ENCODE measurements at places on chromosomes 5 and 9.

DNA sequence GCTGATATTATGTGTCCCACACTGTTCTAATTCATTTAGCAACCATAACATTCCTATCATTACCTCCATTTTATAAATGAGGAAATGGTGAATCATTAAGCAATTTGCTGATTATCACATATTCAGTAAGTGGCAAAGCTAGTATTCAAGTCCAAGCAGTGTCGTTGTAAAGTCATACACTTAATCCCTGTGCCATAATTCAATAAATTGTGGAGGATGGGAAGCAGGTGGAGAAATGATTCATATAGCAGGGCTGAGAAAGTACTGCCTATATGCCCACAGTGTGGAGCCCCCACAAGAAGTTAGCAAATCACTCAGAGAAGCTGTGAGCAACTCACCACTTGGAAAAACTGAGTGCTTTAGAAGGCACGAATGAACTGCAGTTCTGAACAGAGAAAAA lies 691.0 kb downstream of the PTPRD start:
- no peak for DNase-seq

GRCh38 chr9:114511978-114512874 lies 7.0 kb upstream of the WHRN start:
- no peak for DNase-seq

GRCh38 chr5:97877588-97877987 lies 694.5 kb upstream of the RIOK2 start:
- DNase-seq = no peak

DNA sequence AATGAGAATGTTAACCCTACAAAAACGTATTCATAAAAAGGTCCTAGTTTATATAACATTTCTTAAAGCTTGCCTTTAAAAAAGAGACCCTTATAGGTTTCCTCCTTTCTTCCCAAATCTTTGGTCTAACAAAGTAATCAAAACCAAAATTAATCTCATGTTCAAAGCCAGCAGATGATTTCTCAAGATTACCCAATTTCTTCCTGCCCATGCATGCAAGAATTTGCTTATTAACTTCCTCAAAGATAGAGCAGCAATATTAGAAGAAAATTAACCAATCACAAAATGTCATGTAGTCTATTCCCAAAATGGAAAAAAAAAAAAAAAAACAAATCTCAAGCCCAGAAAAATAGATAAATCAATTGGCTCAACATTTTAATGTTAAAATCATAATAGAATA lies 114.9 kb downstream of the MLLT3 start:
- DNase-seq = no peak

- no peak for DNase-seq
Observed at GRCh38 chr9:111917201-111917600, 20.6 kb downstream of the UGCG start.

GRCh38 chr9:13213337-13213736 lies 66.2 kb downstream of the MPDZ start:
- no peak for DNase-seq

DNA sequence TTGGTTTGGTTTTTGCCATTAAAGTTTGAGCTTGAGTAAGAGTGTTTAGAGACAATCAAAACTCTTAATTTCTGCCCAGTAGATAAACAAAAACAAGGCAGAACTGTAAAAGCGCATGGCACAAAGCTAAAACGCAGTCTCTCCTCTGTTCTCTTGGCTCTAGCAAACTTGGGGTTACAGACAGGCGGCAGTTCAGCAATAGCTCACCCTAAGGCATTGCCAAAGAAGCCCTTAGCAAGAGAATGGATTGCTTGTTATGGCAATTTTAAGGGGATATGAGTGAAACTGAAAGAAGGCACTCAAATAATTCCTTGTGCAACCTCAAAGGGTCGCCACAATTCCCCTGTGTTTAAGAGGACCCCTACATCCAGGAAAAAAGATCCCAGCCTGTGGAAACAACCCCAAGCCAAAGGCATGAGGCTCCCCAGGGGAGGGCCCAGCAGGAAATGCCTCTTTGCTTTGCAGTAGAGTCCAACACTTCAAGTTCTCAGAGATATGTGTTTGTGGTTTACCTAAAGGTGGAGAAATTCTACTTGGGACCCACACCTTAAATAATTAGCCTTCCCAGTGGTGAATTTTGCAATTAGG lies 317.0 kb upstream of the MPDZ start:
- DNase-seq = no peak

DNA sequence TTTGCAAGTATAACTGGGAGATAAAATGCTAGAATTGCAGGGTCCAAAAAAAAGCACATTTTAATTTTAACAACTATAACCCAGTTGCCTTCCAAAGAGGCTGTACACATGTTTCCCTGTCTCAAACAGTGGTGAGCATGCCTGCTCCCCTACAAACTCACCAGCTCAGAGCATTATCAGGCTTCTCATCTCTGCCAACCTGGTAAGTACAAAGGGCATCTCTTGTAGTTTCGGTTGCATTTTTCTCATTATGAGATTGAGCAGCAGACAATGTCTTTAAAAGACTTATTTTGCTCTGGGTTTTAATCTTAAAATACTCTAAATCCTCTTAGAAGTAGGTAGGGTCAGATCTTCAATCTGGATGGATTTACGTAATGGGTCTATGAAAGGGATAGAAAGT lies 107.1 kb upstream of the MSX2 start:
- DNase-seq = no peak

DNA sequence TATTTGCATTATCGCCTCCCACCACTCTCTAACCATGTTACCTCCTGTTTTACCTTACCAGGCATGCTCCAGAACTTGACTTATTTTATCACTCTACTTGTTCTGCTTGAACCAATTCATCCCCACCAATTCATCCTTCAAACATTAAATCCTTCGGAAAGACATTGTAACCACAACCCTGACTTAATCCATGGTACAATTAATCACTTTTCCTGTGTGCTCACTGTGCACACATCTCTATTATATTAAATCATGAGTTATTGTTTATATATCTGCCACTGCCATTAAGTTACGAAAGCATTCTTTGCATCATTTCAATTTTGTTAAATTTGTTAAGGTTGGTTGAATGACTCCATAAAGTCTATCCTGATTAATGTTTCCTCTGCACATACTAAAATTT lies 7.4 kb upstream of the C5orf46 start:
- DNase-seq = no peak

- no peak for DNase-seq
Observed at GRCh38 chr5:24805230-24805629, 160.5 kb upstream of the CDH10 start.

DNA sequence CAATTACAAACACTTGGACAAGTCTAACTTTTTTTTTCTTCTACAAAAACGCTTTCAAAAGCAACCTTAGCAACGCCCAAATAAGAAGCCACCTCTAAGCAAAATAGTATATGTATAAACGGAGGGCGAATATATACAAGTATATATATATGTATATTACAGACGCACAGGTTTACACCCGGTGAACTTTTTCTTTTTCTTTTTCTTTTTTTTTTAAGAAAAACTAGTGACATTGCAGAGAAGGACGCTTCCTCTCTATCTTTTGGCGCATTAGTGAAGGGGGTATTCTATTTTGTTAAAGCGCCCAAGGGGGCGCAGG lies 200 bp downstream of the NPR3 start:
- no peak for DNase-seq

DNA sequence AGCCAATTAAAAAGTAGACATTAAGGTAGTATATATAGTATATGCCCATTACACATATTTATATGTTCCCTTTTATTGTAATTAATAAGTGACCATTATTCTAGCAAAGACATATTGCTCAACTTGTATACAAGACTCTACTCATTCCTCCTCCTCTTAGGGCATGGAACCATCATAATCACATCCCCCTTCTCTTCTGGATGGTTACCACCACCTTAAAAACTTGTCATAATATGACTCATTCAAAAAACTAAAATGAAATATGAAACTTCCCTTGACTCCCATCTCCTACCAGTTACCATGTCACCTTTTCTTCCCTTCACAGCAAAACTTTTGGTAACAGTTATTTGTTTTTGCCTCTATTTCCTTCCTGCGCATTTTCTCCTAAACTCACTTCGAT lies 438.7 kb downstream of the KDM4C start:
- no peak for DNase-seq

DNA sequence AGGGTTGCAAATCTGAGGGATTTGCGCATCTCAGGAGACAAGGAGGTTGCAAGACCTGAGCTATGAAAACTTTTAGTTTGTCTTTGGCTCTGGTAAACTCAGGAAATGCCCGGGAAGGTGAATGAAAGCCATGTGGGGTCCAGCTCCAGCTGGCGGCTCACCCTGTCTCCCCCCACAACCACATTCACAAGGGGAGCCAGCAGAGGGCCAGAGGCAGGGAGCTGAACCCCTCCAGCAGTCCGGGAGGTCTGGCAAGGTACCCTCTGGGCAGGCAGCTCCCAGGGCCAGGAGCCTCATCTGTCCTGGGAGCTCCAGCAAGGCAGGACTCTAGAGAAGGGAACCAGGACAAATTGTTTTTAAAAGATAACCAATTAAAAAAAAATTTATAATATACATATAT lies 2.5 kb upstream of the FGFR4 start:
- DNase-seq = no peak

- DNase-seq = no peak
Observed at GRCh38 chr5:35061211-35061770, 13.5 kb upstream of the AGXT2 start.

DNA sequence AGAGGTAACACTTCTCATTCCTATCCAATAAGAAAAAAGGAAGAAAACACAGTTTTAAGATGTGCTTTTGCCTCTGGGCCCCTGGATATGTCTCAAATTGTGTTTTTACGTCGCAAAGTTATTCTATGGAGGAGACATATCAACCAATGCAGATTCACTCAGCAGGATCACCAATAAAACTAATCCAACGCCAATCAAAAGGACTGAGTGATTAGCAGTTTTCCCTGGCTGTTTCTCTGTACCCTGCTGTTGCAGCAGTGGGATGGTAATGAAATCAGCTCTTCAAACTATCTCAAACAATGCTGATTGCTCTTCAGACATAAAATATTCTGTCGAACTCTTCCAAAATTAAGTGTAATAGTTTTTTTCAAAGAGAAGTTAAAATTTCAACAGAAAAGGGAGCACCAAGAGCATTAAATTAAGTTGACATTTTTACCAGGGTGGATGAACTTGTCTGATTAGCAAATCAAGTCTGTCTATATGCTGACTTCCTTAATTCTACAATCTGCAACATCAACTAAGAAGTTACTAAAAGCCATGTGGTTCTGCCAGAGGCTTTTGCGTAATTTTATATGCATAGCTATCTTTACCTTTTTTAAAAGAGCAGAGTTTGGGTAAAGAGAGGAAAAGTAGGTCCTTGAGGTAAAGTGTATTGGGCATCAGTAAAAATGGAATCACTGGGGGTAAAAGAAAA lies 9.7 kb upstream of the HK3 start:
- no peak for DNase-seq

DNA sequence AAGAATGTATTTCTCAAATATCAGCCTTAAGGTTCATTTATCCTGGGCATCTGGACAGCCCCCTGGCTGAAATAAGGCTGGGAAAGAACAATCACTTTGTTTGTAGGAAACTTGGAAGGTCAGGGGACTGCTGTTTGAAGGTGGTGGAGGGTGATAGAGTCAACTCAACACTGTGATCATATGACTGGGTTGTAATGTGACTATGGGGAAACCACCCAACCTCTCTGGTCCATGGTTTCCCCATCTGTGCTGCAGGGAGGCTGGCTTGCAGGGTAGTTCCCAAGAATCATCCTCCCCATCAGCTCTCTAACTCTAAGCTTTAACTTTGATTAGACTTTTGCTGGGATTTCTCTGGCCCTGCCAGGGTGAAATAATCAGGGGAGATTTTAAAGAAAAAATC lies 10.0 kb downstream of the INSYN2B start:
- no peak for DNase-seq

- DNase-seq = no peak
Observed at GRCh38 chr5:172344855-172345409, 61.4 kb upstream of the UBTD2 start.

DNA sequence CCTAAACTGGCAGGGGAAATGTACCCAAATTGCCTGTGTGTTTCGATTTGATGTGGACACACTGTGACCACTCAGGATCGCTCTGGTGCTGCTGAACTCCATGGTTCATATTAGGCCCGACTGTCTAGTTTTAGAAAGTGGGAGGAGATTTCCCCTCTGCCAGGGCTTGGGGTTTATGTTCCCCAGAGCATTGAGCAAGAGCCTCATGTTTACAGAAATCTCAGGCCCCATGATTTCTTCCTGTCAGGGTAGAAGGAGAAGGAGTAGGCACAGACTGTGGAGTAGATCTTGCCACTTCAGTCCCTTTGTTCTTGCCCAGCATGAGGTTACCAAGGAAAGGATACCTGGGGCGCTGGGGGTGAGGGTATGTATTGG lies 40.8 kb upstream of the GLRX start:
- DNase-seq = peak; percentile 43

GRCh38 chr5:171968531-171968930 lies 37.9 kb downstream of the FBXW11 start:
- peak; percentile 71 for DNase-seq

- DNase-seq = no peak
Observed at GRCh38 chr9:78746010-78746409, 449.1 kb downstream of the PSAT1 start.

DNA sequence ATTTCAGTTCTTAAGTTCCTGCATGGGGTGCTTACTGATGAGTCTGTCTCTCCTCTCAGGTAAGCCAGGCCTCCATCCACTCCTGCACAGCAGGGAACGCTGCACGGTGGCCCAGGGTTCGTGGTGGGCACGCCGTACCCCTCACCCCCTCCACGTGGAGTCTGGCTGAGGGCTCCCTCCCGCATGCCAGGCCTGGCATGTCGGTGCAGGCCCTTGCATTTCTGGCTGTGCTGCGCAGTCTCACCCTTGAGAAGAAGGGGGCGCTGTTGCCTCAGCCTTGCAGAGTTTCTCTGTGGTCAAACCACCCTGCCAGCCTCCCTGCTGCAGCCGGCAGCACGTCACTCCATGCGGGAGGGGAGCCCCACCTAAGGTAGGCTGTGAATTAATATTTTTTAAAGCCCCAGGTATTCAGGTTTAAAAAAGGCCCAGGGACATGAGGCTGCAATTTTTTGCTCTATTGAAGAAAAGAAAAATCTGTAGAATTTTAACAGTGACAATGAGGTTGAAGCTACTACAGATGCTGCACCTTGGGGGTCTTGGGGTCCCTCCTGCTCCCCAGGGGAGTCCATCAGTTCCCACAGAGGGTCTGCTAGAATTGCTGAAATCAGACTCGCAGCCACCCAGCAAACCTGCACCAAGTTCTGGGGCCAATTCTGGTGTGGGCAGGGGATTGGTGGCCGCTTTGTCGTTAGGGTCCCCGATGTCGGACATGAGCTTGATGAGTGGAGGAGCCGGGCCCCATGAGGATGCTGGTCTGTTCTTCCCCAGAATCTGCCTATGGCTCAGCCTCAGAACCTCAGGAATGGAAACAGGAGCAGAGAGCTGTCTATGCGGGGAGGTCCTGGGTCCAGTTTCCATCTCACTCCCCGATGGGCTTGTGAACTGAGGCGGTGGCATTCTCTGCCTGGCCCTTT lies 52.6 kb downstream of the TENT4A start:
- DNase-seq = peak; percentile 73

DNA sequence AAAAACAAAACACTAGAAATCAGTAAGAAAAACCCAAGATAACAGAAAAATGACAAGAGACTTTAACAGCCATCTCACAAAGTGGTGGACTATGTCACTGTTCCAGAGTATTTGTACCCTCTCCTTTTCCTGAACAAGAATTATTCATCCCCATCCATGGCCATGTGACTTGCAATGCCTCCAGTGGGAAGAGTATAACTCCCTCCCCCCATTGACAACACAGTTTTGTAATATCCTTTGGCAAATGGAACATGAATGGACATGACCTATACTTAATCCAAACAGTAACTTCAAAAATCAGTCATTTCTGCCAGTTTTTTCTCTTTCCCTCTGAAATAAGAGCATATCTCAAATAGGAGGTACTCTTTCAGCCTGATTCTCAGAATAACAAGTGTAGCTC lies 33.9 kb downstream of the PTBP3 start:
- DNase-seq = peak; percentile 55

- no peak for DNase-seq
Observed at GRCh38 chr5:96640696-96641095, 21.5 kb upstream of the CAST start.

Measured in KBM-7 (cell line).